ENCODE measurements at places on chromosomes 4 and X. TPM values are rescaled to one million over a fixed set of nuclear protein-coding genes. Genes with fewer than 3 reads are reported as not detected.

DNA sequence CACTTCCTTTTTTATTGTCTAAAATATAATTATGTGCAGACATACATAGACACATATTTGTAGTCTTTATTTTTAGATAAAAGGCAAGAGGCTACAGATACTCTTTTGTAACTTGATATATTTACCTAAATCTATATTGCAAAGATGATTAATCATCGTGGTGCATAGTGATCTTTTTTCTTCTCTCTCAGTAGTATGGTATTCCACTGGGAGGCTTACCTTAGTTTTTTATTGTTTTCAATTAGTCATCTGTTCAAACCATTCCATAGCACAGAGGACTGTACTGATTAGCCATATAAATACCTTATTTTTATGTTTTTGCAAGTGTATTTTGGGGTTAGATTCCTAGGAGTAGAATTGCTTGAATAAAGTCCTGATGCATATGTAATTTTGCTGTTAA lies 619.7 kb downstream of the GRXCR1 start:
- no peaks in the 10 kb centered on the region for H3K4me1 ChIP-seq
- no peaks in the 10 kb centered on the region for H3K27me3 ChIP-seq
- H3K36me3 ChIP-seq: no peaks in the 10 kb centered on the region
- no peak overlapping the region for H3K27ac ChIP-seq

SOD3 gene
- total RNA-seq: not detected

DNA sequence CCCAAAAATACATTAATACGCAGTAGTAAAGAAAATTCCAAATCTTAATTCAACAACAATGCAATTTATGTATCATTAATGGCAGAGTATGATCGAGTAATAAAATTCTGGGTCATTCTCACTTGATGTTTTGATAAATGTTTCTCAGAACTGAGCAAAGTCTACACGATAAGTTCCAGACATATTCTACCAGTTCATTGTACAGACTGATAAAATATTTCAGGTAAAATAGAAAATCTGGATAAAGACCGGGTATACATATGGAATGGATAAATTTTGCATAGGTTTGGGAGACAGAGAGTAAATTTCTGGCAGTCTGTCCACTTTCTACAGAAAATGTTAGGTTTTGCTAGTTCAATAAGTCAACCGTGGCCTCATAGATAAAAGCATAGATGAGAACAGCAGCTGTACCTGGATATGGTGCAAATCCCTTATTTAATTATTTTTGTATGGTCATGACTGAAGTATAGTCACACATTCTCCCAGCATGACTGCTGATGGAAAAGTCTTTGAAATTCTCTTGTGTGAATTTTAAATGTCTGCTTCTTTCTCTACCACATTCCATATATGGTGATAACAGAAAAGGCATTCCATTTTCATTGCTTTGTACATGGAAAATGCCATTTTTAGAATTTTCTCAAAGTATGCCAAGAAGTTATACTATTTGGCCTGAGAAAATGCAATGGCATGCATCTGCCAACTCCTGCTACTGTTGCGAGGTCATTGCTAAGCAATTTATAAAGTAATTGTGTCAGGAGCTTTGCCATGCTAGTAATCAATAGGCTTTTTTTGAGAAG lies 301.9 kb upstream of the ARSJ start:
- H3K27me3 ChIP-seq: no peaks in the 10 kb centered on the region
- no peaks in the 10 kb centered on the region for H3K36me3 ChIP-seq
- DNase-seq: no peak
- H3K27ac ChIP-seq: no peak overlapping the region
- H3K4me3 ChIP-seq: no peak overlapping the region

SLC6A8 gene
- 0.84 TPM for total RNA-seq

DNA sequence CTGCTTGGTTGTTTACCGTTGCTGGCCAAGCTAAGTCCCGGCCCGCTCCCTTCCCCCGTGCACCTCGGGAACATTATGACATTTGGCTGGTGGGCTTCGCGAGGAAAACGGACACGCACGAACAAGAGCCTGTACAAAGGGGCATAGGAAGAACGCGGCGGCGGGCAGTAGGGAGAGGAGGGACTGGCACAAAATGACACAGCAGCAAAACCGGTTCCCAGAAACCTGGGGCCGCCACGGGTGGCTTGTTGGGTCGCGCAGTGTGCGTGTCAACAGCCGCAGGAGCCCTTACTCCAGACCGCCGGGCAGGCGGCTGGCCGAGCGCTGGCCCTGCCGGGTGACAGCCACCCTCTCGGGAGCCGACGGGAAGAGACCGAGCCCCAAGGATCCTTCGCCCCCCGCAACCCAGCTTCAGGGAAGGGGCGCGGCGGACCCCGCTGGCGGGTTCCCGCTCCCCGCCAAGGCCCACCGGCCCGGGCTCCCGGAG lies 1.6 kb upstream of the LIN54 start:
- DNase-seq: no peak
- H3K36me3 ChIP-seq: no peaks in the 10 kb centered on the region
- no peaks in the 10 kb centered on the region for H3K27me3 ChIP-seq
- H3K4me1 ChIP-seq: peaks cover 50% of the 10 kb centered on the region
- peak overlapping the region; percentile 89 for H3K27ac ChIP-seq
- H3K4me3 ChIP-seq: peak overlapping the region; percentile 98

- no peaks in the 10 kb centered on the region for H3K36me3 ChIP-seq
- H3K27me3 ChIP-seq: no peaks in the 10 kb centered on the region
- no peak overlapping the region for H3K27ac ChIP-seq
- no peak overlapping the region for H3K4me3 ChIP-seq
Measured at GRCh38 chrX:23752740-23753415, 9.8 kb upstream of the ACOT9 start.

DNA sequence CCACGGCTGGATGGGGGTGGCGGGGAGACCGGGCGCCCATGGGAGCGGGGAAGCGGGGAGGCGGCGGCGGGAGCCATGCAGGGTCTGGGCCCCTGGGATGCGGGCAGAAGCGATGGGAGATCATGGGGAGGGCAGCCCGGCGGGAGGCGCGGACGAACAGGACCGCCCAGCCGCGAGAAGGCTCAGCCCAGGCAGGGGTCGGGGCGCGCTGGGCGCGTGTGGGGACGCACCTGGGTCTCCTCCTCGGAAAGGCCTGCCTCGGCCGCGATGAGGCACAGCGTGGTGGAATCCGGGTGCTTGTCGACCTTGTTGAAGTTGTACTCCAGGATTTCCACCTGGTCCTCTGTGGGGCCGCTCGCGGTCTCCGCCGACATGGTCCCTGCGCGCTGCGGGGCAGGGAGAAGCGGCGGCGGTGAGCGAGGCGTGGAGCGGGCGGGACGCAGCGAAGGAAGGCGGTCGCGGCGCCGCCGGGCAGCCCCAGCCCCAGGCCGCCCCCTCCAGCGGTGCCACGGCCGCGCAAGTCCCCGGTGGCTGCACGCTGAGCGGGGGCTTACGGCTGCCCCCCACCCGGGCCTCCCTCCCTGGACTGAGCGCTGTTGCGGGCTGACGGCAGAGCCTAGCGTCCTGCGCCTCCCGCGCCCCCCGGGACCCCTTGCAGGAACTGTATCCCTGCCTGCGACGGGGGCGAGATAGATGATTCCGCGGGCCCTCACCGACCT lies 25.3 kb downstream of the HOPX start:
- peaks cover 51% of the 10 kb centered on the region for H3K4me1 ChIP-seq
- peak overlapping the region; percentile 51 for H3K27ac ChIP-seq
- H3K27me3 ChIP-seq: peaks cover 5% of the 10 kb centered on the region
- no peaks in the 10 kb centered on the region for H3K36me3 ChIP-seq

All from CD4-positive, alpha-beta memory T cell (primary cell).